ENCODE measurements at places on chromosomes 11 and 22.

DNA sequence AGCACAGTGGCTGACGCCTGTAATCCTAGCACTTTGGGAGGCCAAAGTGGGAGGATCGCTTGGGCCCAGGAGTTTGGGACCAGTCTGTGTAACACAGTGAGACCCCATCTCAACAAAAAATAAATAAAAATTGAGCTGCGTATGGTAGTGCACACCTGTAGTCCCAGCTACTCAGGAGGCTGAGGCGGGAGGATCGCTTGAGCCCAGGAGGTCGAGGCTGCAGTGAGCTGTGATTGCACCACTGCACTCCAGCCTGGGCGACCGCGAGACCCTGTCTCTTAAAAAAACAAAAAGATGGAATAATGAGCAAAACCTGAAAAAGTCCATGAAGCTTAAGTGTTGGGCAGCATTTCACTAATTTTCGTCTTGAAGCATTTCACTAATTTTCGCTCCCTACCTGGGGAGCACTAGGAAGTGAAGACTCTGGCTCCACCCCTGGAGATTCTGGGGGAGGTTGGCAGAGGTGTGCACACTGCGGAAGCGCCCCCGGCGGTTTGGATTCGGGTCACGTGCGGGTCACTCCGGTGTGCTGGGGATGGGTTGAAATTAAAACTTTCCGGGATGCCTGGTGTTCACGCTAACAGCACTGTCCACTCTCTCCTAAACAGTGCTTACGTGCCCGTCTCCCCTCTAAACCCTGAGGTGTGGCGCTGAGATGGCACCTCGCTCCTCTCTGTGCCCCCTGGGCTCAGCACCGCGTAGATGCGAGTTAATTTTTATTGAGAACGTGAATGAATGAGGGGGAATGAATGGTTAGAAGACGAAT lies 906 bp upstream of the NAA40 start:
- DNase-seq, result no peak

GRCh38 chr22:24994070-24994763 lies 41.7 kb downstream of the KIAA1671 start:
- no peak for DNase-seq

DNA sequence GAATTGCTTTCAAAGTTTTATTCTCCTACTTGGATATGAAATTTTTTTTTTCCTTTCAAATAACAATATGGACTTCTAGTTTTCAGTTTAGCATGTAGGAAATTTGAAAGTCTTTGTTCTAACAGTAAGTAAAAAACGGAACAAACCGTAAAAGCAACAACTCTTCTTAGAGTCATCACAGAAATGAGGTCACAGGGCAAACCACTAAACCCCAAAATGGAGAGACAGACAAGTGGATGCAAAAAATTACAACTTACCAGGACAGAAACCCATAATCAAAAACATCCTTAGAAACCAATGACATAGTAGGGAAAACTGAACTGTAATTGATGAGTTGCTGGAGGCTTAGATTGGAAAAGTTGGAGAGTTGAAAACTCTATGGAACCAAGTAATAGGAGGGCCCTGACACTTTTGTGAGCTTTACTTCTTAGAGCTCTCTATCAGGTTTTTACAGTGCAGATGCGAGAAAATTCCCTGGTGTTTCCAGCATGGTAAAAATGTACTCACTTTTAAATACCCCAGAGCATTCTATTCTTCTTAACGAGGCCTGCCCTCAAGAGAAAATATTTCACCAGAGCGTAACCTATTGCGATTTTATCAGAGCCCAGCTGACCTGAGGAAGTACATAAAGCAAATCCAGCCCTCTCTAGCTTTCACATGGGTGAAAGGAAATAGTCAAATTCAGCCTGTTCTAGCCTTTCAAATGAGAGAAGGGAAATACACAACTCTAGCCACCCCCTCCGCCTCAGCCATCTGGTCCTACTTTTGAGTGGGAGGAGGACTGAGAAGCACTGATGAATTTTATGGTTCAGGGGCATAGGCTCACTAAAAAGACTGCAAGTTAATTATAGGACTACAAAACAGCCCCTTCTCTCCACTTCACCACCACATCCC lies 39.1 kb downstream of the CASP12 start:
- DNase-seq, result no peak

DNA sequence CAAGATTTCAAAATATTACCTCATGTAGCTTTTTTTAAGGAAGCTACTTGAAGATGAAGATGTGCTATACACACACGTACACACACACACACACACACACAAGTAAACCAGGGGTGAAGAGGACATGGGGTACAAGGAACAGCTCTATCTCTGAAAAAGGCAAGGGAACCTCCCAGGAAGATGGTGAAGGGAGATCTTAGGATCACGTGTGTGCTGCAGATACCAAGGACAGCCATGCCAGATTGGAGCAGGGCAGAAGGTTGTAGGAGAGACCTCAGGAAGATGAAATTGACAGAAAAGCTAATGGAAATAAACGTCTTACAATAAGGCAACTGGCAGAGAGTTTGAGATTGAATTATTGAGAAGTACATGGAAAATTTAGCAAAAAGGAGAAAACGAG lies 19.7 kb downstream of the RAB39A start:
- DNase-seq, result no peak

DNA sequence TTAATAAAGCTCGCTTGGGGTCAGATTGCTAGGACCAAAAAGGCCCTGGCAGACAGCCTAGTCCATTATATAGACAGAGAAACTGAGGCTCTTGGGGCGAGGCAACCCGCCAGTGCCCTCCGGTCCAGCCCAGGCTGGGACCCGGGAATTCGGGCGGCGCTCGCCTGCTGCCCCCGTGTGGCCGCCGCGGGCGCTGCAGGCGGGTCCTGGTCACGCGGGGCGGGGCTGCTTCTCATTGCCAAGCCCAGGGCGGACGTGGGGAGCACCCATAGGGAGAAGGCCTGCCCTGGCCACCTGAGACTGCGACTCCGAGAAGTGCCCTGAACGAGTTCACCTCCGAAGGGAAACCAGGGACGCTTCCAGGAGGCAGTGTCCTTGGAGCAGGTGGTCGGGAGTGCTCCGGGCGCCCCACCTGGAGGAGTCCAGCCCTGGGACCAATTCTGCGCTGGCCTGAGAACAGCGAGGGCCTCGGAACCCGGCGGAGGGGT lies 36.0 kb upstream of the CSNK1E start:
- DNase-seq, result peak; percentile 79

DNA sequence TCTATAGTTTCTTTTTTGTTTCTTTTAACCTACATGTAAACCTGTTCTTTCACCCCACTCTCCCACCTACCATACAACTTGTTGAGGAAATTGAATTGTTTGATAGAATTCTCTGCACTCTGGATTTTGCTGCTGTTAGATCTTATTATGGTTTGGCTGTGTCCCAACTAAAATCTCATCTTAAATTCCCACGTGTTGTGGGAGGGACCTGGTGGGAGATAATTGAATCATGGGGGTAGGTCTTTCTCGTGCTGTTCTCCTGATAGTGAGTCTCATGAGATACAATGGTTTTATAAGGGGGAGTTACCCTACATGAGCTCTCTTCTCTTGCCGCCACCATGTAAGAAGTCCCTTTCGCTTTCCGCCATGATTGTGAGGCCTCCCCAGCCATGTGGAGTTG lies 15.0 kb upstream of the PITPNB start:
- DNase-seq, result no peak

GRCh38 chr11:8638300-8638699 lies 44.2 kb downstream of the TRIM66 start:
- DNase-seq, result no peak

DNA sequence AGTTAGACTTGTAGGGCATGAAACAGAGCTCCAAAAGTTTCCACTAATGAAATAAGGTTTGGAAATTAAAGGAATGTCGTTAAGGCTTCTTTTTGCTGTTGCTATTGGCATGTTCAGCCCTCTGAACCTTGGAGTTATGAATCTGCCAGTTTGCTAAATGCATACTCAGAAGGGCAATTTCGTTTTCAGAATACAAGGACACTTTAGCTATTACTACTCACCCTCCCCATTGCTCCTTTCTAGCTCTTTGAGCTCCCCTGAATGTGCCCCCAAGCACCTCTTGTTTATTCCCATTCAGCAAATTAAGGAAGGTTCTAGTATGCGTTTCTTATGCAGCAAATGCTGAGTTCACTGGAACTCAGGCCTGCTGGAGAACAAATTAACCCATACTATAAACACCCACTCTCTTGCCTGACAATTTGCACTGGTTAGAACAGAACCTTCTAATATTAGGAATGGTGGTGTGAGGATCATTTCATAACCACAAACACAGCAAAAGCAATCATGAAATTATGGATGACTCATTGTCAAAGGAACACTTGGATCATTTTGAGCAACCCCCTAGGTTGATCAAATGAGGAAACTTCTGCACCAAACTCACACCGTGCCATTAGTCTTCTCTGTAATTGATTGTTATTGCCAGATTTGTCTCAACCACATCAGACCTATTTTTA lies 26.2 kb upstream of the LIN7C start:
- no peak for DNase-seq

DNA sequence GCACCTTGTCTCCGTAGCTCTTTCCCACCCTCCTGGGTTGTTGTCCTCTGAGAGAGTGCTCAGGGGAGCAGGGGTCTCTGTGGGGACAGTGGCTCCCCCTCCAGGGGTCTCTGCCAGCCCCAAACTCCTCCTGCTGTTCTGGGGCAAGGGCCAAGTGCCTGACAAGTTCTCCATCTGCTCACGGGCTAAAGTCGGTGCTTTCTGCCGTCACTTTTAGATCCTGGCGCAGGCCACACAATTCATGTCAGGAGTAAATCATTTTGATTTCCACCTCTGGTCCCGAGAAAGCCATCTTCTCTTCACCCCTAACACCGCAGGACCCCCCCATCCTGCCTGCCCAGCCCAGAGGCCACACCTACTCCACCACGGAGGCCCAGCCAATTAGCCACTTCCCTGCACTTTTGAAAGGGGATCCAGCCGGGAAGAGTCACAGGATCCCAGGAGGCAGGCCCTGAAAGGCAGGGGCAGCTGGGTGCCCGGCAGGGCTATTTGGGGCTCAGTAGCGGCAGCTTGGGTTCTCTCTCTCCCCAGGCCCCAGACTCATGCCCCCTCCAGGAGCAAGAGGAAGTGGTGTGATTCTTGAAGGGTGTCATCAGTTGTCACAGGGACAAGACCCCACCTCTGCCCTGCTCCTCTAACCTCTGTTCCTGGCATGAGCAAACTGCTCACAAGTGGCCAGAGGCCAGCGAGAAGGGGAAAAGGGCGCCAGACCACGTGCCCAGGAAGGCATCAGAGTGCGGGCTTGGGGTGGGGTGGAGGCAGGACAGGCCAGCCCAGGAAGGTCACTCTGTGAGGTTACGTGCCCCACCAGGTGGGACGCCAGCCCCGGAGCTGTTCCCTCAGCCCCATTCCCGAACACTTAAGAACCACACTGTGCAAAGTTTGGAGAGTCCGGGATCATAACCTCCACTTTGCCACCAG lies 1.3 kb downstream of the MACROD1 start:
- no peak for DNase-seq

GRCh38 chr11:87972133-87972532 lies 203.1 kb downstream of the RAB38 start:
- no peak for DNase-seq

GRCh38 chr11:8225589-8226036 lies 38.1 kb downstream of the LMO1 start:
- peak; percentile 78 for DNase-seq

- no peak for DNase-seq
Observed at GRCh38 chr11:73670808-73671207, 24.4 kb downstream of the PLEKHB1 start.

GRCh38 chr11:90766121-90766520 lies 543.3 kb upstream of the CHORDC1 start:
- no peak for DNase-seq

- DNase-seq, result peak; percentile 67
Observed at GRCh38 chr11:130070109-130070845, 583 bp downstream of the APLP2 start.

- DNase-seq, result no peak
Observed at GRCh38 chr11:17828311-17828751, 93.8 kb downstream of the KCNC1 start.

DNA sequence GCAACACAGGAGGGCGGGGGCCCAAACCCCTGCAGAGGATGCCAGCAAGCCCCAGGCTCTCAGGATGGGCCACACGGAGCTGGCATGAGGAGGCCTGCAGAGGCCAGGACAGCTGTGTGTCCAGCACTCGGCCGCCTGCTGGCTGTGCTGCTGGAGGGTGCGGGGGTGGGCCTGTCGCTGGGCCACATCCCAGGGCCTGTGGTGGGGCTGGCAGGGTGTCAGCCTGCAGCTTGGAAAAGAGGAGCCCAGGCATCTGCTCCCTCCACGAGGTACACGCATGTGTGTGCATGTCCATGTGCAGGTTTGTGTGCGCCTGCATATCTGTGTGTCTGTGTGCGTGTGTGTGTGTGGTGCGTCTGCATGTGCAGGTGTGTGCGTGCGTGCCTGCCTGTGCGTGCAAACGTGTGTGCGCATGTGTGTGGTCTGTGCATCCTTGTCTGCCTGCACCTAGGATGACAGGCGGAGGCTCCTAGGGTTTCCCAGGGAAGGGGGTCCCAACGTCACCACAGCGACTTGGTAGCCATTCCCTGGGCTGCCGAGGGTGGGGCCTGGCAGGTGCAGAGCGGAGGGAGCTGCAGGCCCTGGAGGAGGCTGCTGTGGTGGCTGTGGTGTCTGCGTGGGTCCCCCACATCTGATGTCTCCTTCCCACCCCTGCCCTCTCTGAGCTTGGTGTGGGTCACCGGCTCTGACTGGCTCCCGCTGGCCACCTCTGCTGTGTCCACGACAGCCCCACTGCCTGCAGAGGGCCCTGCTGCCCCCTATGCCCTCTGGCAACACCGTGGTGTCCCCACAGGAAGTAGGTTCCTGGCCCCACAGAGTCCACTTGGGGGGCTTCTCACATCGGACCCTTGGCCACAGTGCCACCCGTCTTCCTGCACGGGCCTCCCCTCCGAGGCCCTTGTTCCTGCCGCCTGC lies 17.1 kb downstream of the BRSK2 start:
- DNase-seq, result no peak

DNA sequence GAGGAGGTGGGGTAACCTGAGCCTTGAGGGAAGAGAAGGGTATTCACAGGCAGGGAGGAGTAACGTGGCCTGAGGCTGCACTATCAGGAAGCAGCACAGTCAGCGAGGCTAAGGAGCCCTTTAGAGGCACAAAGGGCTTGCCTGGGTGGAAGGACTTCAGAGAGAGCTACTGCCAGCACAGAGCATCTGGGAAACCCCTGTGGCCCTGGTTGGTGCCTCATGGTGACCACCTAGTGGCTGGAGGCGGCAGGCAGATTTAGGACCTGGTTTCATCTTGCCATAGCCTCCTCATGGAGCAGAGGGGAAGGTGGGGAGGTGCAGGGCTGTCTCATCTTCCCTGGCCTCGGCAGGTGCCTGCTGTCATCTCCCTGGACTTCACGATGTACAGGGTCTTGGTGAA lies 64.5 kb downstream of the MPPED1 start:
- DNase-seq, result no peak

GRCh38 chr11:64290352-64291261 lies 495 bp upstream of the KCNK4 start:
- no peak for DNase-seq
